ENCODE measurements at places on chromosomes 2 and 18. TPM values are rescaled to one million over a fixed set of nuclear protein-coding genes. Genes with fewer than 3 reads are reported as not detected.

- no peak for DNase-seq
Measured at GRCh38 chr2:56309626-56310170, 125.9 kb downstream of the CCDC85A start.

GRCh38 chr2:95300450-95300849 lies 3.3 kb downstream of the KCNIP3 start:
- DNase-seq, result no peak

The C2orf15 gene
- total RNA-seq, result not detected

- no peak for DNase-seq
Measured at GRCh38 chr2:81528852-81529480, 1224.4 kb upstream of the LRRTM1 start.

DNA sequence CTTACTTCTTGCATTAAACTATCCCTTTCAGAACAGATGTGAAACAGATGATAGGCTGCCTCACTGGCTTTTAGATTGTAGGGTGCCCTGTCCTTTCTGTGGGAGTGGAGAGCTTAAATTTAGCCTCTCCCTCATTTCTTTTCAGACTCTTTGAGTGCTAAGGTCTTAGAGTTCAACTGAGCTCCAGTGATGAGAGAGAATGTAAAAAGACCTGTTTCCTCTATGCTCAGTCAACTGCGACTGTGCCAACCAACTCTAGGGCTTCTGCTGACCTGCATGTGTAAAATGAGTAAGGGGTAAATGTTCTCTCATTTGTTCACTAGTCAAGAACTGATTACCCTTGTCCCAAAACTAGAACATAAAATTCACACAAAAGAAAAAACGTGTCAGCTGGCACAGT lies 104.8 kb upstream of the TGFA start:
- no peak for DNase-seq

DNA sequence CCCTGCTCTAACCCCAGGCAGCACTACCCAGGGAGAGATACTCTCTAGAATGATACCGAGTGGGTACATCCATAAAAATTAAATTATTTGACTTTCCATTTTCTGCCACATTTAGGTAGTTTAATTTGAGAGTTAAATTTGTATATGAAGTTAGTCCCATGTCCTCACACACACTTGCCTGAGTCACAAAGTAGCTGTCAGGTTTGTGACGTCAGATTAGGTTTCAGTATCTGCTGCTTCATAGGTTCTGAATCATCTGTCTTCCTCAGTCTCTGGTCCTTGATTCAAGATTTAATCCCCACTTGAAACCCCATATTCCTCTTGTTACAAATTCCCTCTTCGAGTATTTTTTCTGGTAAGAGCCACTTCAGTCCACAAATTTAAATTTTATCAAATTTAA lies 738.6 kb upstream of the FAM98A start:
- no peak for DNase-seq

The FBLN7 gene
- 0.77 TPM for total RNA-seq

DNA sequence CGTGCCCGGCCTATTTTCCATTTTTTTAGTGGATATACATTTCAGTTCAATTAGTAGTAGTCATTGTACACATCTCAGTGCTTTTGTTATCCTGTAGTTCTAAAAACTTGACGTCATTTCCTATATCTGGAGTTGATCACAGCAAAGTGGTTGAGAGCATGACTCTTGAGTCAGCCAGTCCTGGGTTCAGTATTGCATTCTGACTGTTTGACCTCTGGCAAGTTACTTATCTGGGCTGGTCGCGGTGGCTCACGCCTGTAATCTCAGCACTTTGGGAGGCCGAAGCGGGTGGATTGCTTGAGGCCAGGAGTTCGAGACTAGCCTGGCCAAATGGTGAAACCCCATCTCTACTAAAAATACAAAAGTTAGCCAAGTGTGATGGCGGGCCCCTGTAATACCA lies 50.4 kb upstream of the PPM1B start:
- DNase-seq, result no peak

GRCh38 chr2:138713504-138713903 lies 66.7 kb downstream of the NXPH2 start:
- DNase-seq, result no peak

The AQP12B gene
- total RNA-seq, result not detected

The BCL2L11 gene
- 10.8 TPM for total RNA-seq

DNA sequence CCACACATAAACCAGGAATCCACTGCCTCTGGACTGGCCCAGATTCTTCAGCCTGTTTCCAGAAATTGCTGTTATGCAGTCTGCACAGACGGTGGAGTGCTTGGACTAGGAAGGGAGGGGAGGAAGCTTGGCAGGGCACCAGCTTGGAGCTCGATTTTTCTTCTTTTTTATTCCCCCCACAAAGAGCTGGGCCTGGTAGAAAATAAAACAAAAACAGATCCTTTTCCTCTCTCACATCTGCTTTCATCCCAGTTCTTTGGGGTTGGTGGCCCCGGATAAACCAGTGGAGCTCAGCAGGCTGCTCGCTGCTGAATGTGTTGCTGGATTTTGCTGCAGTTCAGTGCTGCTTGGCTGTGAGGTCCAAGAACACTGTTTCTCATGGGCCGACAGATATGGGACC lies 16.0 kb downstream of the LRRTM1 start:
- no peak for DNase-seq

- no peak for DNase-seq
Measured at GRCh38 chr2:233141901-233142300, 81.8 kb downstream of the INPP5D start.

DNA sequence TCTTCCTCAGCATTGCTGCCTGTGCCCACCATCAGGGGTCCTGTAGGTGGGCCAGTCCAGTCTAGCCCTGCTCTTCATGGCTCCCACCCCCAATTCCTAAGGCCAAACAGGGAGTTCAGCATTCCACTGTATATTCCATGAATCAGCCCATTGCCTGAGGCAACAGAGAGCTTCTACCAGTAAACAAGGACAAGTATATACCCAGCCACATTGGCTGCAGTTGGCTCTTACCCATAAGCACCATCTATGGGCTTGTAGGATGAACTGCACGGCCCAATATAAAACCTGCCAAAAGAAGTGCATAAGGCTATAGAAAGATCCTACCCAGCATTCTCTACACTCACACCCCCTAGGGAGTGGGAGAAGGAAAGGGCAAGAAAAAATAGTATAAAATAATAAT lies 95.1 kb upstream of the SALL3 start:
- no peak for DNase-seq

DNA sequence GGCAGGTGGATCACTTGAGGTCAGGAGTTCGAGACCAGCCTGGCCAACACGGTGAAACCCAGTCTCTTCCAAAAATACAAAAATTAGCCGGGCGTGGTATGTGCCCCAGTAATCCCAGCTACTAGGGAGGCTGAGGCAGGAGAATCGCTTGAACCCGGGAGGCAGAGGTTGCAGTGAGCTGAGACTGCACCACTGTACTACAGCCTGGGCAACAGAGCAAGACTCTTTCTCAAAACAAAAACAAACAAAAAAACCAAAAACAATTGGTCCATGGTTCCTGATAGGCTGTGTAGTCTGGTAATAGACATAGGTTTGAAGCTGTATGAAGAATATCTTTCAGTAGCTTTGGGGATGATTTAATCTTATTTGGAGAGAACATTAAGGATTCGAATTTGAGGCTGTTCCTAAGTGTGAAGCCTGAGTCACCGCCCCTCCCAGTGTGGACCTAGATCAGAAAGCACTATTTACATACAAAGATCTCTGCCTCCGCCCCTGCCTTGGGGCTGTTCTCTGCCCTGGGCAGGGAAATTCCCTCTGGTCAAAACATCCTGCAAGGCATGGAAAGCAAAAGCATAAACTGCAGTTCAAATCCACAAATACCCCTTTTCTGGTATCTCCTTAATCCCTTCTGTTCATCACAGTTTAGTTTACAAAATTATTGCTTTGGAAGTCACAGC lies 52.8 kb upstream of the PMAIP1 start:
- no peak for DNase-seq

DNA sequence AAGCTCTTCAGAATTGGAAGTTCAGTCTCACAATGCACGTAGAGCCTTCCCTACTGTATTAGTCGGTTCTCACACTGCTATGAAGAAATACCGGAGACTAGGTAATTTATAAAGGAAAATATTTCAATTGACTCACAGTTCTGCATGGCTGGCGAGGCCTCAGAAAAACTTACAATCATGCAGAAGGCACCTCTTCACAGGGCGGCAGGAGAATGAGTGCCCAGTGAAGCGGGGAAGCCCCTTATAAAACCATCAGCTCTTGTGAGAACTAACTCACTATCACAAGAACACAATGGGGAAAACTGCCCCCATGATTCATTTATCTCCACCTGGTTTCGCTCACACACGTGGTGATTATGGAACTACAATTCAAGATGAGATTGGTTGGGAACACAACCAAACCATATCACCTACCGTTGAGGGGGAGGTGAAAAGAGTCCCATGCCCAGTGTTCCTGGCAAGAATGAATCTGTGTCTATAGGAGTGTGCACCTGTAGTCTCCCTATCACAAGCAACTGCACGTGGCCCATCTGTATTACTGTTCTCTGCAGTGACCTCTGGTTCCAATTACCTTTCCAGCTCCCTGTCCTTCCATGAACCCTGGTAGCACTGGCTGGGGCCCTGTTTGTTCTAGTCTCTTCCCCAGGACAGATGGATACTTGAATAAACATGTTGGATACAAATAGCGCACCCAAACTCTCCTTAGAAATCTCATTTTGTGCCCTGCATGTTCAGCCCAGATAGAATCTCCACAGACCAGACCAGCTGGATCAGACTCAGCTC lies 44.4 kb upstream of the ATL2 start:
- no peak for DNase-seq

The NBEAL1 gene
- total RNA-seq, result 41.4 TPM

The SERPINB5 gene
- total RNA-seq, result not detected

- DNase-seq, result no peak
Measured at GRCh38 chr2:98295275-98295674, 51.0 kb upstream of the CNGA3 start.

DNA sequence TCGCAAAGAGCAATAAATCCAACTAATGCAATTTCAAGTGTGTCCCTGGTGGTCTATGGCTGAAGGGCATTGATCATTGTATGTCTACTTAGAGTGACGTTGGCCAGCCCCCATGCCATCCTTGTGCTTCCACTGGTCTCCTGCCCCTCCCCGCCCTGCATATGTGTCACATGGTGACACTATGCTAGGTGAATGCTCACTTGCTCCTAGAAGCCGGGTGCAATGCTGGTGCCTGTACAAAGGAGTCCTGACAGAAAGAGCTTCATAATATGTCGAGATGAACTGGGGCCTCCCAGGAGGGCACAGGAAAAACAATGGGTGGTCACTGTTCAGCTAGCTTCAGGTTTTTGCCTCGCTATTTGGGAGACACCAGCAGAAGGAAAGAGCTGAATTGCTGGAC lies 5.9 kb upstream of the TRABD2A start:
- no peak for DNase-seq

DNA sequence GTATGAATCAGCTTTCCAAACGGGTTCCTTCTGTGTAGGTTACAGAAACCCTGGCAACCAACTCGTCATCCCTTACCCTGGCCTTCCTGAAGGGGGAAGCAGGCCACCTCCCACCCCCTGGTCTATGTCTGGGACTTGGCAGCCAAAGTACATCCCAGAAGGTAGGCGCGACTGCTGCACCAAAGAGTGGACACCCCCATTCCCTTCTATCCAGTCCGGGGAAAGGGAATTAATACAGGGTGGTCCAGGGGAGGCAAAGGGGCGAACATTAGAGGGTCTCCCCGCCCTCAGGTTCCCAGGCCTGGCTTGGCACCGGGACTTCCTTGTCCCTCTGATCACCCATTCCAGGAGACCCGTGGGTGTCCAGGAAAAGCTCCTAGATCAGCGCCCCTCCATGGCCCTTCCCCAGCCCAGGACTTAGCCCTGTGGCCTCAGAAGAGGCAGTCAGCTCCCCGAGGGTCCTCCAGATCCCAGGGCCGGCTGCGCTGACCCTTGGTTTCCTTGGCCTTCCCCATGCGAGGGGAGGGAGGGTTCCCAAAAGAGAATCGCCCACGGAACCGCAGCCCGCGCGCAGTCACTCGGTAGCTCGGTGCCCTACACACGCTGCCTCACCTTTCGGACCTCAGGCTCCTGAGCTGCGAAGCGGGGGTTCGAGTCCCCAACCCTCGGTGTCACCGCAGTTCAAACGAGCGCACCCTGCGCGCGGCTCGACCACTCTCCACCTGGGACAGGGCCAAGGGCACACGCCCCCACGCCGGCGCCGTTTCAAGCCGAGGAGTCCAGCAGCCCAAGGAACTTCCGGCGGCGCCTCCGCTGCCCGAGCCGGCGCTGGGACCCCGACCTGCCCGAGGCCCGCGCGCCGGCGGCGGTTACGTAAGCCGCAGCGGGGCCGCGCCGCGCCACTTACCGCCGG lies at the start of gene PER2:
TSS of gene PER2 (minus strand) at position 874 of the 913 bp plus-strand sequence. CDS start 10,674 bp downstream, outside the sequence.
- peak; percentile 86 for DNase-seq

The LRRTM1 gene
- total RNA-seq, result not detected

The CNDP1 gene
- 0.22 TPM for total RNA-seq

DNA sequence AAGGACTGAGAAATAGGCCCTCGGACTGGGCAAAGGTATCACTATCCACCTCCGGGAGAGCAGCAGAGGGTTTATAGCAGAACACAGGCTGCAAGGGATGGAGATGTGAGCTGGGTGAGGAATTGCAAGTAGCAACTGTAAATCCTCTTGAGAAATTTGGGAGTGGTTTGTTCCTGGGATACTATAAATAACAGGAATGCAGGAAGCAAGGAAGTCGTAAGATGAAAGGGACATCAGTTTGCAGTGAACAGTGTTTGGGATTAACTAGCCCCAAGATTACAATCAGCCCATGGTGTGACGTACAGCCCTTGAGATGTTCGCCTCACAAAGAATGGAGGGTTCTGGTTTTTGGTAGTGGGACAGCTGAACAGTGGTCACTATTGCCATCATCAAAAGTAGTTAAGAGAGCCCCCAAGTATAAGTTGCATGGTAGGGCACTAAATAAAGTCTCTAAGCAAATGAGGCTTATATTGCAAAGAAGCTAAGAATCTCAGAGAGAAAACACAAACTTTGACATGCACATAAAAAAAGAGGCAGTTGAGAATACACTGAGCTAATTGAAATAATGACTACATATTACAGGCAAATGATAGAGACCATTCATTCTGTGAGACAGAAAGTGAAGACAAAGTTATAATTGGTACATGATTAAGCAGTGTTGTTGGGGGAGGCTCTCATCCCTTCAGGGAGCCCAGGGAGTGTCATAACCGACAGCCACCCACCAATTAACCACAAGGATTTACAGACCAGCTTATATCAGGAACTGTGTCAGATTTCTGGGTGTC lies 362.5 kb upstream of the ACVR2A start:
- DNase-seq, result no peak

- DNase-seq, result no peak
Measured at GRCh38 chr2:205769879-205770278, 87.6 kb downstream of the NRP2 start.

- DNase-seq, result no peak
Measured at GRCh38 chr2:215619989-215620388, 184.1 kb upstream of the FN1 start.

DNA sequence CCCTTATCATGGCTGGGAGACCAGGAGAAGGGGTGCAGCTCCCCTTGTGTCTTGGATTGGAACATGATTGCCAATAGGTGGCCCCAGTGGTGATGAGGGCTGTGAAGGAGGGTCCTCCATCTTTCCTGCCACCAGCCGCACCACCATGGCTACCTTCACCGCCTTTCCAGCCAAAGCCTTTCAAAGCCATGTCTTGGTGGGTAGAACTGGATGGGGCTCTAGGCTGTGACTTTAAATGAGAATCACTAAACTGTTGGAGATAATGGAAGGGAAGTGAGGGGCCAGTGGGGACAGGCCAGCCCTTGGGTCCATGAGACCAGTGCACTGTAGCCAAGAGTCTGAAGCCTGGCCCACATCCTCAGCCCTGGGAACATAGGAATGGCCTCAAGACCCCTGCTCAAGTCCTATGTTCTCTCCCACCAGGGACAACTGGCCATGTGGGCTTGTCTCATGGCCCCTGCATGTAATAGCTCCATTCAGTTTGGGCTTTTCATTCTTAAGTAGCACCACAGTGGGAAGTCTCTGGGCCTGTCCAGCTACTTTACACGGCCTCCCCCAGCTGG lies 345.7 kb downstream of the DYSF start:
- no peak for DNase-seq

GRCh38 chr18:13253786-13254688 lies 35.5 kb downstream of the LDLRAD4 start:
- DNase-seq, result peak; percentile 56
